Fibroblast of mammary gland (primary cell): ENCODE measurements at places on chromosomes 1 and 21.

GRCh38 chr1:206012086-206012859 is 9.1 kb upstream of the RAB7B start:
- DNase-seq = no peak

DNA sequence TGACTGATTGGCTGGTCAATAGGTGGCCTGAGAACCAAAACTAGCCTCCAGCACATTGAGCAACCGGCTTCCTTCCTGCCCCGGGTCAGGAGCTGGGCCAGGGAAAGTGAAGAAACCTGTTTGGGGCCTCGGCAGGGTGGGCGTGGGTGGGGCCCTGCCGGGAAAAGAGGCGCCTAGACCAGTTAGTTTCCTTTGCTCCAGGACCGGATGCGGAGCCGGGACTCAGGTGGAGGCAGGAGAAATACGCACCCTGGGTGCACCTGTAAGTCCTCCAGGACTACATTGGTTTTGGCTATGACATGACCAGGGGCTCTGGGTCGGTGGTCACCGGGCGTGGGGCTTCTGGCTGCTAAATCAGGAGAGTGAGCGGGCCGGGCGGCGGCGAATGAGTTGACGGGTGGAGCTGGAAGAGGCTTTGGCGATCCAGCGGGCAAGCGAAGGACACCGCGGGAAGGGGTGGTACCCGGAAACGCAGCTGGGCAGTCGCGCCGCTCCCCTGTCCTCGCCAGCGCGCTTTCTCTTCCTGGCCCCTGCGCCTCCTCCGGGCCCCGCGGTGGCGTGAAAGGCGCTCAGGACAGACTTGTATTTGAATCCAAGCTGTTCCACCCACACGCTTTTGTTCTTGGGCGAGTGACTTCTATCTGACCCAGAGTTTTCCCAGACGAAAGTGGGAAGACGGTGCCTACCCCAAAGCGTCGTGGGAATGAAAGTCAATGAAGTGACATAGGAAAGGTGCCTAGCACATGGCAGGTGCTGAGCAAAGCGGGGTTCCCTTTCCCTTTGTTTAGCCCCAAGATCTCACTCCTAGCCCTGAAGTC is 30.6 kb upstream of the JUN start:
- DNase-seq = peak; percentile 30

DNA sequence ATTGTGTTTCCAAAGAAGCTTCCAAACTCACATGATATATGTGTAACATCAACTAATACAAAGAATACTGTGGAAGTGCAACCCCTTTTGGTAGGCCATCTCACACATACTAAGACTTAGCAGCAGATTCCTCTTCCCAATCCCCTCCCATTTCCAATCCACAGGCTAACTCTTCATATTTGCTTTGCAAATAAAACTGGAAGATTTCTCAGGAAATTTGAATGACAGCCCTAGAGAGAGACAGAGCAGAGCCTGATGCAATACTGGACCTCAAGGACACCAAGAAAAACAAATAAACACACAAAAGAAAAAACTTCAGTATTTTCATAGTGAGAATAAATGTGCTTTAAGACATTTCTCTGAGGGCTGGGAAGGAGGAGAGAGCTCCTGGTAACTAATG is 190.2 kb upstream of the BRINP3 start:
- DNase-seq = no peak

- peak; percentile 31 for DNase-seq
Measured at GRCh38 chr1:84078108-84078841, 65.8 kb upstream of the PRKACB start.

DNA sequence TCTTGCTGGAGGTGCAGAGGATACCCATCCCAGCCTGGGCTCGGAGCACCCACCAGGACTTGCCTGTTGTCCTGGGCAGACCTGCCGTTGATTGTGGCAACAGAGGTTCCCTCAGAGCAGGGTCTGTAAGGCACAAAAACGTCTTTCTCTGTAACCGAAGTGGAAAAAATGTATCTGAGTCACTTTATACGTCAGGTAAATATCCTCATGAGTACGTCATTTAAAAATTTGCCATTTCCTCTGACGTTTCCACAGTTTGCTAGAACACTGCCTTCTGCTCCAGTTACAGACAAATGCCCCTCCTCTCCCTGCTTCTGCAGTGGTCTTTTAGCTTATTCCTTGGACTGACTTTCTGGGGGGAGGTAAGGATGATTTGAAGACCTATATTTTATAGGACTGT is 326.8 kb downstream of the HHAT start:
- DNase-seq = no peak

- no peak for DNase-seq
Measured at GRCh38 chr1:225772848-225773247, 4.8 kb upstream of the SRP9 start.

DNA sequence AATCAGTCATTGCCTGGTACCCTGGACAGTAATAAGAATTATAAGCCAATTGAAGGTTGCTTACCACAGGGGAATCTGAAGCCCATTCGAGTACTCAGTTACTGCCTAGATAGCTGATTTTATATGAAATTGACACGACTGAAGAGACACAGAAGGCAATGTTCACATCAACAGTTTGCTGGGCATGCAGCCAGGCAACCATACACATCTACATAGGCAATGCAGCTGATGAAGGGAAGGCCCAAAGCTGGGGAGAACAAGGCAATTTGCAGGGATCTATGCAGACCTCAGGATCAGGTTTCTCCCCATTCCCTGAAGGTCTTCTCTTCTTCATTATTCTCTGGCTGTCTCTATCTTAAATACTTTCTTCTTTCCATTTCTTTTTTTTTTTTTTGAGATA is 448.7 kb downstream of the PTBP2 start:
- DNase-seq = no peak

- DNase-seq = peak; percentile 94
Measured at GRCh38 chr1:17768651-17769241, 13.6 kb downstream of the ACTL8 start.

DNA sequence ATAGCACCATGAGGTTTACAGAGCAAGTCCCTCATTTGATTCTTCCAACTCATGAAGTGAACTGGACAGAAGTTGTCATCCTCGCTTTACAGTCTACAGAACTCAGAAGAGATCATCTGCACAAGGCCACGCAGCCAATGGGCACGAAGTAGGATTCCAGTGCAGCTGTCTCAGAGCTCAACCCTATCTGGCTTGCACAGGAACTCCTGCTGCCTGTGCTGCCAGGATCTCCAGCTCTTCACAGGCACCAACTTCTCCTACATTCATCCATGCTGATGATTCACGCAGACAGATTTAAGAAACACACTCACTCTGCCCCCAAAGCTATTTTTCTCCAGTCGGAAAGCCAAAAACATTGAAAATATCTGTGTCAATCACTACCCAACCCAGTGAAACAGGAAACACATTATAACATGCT is 157.0 kb downstream of the RERE start:
- DNase-seq = peak; percentile 95

- DNase-seq = no peak
Measured at GRCh38 chr1:37722181-37723071, 30.1 kb downstream of the CDCA8 start.

- no peak for DNase-seq
Measured at GRCh38 chr1:12654004-12654567, 10.2 kb downstream of the AADACL4 start.

GRCh38 chr1:53327182-53327913 is 522 bp downstream of the LRP8 start:
- DNase-seq = peak; percentile 21

- no peak for DNase-seq
Measured at GRCh38 chr1:113215015-113215414, 142.0 kb downstream of the LRIG2 start.

DNA sequence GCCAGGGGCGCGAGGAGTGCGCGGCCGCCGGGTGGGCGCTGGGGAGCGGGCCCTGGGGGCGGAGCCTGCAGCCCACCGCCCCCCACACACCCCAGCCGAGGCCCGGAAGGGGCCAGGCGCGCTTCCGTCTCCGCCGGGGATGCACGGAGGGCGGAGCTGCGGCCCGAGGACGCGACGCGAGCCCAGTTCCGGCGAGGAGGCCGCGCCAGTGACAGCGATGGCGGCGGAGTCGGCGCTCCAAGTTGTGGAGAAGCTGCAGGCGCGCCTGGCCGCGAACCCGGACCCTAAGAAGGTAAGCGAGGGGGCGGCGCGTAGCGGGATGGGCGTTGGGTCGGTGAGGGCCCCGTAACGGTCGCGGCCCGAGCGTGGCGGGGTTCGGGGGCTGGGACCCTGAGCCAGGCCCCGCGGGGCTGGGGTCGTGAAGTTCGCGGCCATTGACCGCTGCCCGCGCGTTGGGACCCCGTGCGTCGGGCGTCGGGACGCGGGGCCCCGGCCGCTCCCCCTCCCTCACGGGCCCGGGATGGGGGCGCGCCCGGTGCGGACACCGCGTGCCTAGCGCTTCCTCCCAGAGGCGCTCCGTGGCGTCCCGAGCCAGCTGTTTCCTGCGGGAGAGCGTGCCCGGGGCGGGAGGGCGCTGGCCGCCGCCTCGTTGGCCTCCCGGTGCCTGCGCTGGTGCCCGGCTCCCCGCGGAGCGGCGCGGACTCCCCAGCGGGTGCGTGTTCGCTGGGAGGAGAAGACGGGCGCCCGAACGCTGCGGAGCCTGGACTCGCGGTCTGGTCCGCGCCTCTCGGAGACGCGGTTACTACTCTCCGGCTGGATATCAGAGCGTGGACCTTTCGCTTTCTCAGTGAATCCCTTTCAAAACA is at the start of gene ELOA:
ELOA (plus strand) TSS at position 185 of the 866 bp plus-strand sequence; CDS start at position 218, 33 bp downstream.
- peak; percentile 43 for DNase-seq

- no peak for DNase-seq
Measured at GRCh38 chr1:79375352-79375751, 368.8 kb upstream of the ADGRL4 start.

DNA sequence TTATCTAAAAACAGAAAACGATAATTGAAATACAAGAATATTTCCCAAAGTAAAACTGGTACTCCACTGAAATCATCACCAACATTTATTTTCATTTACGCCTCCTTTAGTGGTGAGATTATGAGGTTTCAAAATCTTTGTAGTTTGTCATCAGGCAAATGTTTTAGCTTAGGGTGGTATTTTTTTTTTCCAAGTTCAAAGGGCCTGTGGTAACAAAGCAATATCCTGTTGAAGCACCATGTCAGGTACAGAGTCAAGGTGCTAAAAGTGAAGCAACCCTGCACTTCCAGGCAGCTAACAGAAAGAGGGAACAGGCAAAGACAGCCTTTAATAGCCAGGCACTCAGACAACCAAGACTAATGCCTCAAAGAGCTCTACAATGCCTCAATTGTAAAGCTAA is 89.2 kb downstream of the JAK1 start:
- DNase-seq = no peak

DNA sequence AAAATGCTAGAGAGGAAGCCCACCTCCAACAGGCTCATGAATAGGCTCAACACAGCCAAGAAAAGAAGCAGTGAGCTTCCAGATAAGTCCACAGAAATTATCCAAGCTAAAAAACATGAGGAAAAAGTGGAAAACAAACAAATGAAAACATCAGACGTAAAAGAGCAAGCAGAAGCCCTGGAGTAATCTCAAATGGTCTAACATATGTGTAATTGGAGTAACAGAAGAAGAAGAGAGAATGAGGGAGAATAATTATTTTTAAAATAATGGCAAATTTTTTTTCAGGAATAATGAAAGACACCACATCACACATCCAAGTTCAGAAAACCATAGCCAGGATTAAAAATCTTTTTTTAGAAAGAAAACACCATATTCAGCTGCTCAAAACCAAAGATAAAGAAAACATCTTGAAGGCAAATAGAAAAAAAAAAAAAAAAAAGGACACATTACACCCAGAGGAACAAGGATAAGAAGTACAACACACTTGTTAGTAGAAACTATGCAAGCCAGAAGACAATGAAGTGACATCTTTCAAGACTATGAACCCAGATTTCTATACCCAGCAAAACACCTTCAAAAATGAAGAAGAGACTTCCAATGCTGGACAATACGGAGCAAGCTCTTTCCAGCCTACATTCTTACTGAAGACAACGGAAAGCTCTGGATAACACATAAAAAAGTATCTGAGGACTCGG is 10.6 kb upstream of the SUMO3 start:
- no peak for DNase-seq

- peak; percentile 17 for DNase-seq
Measured at GRCh38 chr1:100277866-100278265, 11.8 kb downstream of the RTCA start.

GRCh38 chr1:169048043-169048442 is 58.4 kb upstream of the ATP1B1 start:
- no peak for DNase-seq

- DNase-seq = no peak
Measured at GRCh38 chr1:1768249-1768992, 9.8 kb downstream of the NADK start.

DNA sequence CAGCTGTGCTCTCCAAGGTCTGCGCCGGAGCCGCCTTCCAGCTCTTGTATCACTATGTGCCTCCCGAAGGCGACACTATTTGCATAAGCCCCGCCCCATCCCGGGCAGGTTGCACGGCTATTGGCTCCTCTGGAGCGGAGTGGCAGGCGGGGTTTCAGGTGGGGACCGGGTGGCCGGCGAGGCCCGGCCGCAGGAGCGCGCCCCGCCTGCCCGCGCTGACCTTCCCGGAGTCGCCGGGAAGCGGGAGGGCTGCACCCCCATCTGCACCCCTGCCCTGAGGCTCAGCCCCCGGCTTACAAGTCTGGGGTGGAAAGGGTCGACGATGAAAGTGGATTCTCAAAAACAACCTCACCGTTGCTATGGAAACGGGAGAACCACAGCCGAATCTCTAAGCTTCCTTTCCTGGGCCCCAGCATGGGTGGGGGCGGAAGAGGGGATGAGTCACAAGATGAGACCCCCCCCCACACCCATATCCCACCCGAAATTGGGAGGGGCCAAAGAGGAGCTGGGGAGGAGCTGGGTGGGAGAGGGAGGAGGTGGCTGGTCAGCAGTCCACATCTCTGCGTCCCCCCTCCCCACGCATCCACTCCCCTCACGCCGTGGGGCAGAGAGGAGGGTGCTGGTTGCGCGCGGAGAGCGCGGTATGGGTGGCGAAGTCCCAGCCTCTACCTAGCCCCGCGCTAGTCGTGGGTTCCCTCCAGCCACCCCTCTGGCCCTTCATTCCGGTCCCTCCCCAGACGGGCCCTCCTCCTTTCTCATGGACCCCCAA is at the start of gene HPCAL4:
HPCAL4 (minus strand) TSS at position 51 of the 769 bp plus-strand sequence. CDS start 6,830 bp downstream, outside the sequence.
- DNase-seq = peak; percentile 43

- no peak for DNase-seq
Measured at GRCh38 chr21:44896561-44897286, 23.2 kb upstream of the PTTG1IP start.

DNA sequence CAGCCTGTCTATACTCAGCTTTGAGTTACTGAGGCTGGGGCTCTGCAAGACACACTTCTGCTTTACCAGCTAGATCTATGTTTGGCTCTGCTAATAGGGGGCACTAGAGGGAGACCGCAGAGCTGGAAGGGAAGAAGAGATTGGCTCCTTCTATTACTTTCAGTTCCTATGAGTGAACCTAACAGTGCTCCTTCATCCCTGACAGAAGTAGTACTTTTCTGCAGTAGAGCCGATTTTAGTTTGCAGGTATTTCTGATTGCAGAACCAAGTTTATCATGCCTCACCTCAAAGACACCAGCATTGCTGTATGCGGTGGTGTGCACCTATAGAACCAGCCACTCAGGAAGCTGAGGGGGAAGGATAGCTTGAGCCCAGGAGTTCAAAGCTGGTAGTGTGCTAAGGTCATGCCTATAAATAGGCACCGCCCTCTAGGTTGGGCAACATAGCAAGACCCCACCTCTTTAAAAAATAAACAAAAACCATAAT is 5.7 kb upstream of the ZDHHC18 start:
- no peak for DNase-seq
